ENCODE measurements at places on chromosomes 7 and 10.

- DNase-seq, result no peak
Observed at GRCh38 chr7:5635461-5636445, 145.7 kb downstream of the RNF216 start.

DNA sequence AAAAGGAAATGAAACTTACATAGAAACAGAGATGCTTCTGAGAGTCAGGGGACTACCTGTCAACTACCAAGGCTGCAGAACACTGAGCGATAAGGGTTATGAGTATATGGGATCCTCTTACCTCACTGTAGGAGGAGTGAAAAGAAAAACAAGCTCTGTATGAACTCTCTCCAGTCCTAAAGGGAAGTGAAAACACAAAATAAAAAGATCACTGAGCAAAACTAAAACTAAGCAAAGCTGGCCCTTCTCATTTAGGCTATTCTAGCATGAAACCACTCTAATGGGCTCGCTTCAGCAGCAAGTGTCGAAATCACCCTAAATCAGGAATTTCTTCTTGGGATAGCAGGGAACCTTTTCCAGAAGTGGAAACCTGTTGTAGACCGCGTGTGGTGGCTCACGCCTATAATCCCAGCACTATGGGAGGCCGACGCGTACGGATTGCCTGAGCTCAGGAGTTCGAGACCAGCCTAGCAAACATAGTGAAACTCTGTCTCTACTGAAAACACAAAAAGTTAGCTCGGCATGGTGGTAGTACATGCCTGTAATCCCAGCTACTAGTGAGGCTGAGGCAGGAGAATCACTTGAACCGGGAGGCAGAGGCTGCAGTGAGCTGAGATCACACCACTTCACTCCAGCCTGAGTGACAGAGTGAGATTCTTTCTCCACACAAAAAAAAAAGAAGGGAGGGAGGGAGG is 27.0 kb downstream of the DCLRE1C start:
- no peak for DNase-seq

- DNase-seq, result no peak
Observed at GRCh38 chr10:116748471-116748870, 6.1 kb upstream of the HSPA12A start.

DNA sequence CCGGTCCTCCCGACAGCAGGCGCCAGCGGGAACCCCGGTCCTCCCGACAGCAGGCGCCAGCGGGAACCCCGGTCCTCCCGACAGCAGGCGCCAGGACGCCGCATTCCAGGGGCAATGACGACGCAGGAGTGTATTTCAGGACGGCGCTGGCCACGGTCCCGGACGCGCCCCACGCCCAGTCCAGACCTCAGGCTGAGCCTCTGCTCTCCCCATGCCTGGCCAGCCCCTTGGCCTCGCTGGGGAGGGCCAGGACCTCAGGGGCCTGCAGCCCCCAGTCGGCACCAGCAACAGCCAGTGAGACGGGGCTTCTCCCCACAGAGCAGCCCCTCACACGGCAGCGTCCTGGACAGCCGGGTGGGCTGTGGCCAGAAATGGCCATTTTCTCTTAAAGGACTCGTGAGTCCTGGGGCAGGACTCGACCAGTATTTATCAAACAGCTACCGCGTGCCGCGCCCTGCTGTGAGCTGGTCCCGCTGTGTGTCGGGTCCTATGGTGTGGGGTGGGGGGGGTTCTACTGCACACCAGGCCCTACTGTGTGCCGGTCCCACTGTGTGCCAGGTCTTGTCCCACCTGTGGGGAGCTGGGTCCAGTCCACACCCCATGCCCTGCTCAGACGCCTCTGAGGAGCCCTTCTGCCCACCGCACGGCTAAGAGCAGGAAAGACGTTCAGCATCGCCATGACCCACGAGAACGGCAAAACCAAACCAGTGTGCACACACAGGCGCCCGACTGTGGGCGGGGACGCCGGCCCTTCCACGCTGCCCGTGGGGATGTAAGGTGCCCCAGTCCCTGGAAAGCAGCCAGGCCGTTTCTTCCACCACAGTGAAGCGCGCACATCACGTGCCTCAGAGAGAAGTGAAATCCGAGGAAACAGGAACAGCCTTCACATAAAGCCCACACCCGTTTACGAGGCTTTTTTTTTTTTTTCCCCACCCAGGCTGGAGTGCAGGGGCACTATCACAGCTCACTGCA is 33.3 kb downstream of the GET4 start:
- DNase-seq, result peak; percentile 27

DNA sequence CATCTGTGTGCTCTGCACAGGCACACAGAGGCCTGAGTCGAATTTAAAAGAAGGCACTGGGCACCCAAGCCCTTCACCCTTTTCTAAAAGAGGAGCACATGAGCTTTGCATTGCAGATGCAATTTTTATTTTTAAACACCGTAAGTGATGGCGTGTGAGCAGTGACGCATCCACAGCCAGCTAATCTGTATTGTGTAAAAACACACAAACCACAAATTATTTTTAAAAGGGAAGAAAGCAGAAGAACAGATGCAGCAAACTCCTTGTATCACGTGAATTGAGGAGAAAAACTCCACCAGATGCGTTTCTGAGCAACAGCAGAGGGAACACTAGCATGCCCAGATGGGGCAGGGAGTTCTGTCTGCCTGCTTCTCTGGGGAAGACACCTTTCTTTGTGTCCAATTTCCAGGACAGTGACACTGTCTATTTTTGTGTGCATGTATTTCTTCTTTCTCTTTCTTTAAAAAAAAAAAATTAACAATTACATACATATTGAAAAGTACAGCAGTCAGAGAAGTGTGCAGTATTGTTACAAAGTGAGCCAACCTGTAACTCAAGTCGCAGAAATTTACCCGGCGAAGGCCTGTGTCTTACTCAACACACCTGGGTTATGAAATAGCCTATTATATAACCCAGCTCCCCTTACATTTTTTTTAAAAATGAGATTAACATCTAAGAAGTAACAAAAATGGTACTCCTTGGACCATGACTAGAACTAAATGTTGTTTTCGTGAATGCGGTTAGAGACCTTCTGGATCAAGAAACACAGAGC is 39.2 kb downstream of the EEPD1 start:
- no peak for DNase-seq

GRCh38 chr10:70478191-70479164 is at the start of gene PALD1:
TSS of gene PALD1 (plus strand) at chr10:70478767. CDS start at chr10:70525952, 47,185 bp downstream.
- DNase-seq, result peak; percentile 87

DNA sequence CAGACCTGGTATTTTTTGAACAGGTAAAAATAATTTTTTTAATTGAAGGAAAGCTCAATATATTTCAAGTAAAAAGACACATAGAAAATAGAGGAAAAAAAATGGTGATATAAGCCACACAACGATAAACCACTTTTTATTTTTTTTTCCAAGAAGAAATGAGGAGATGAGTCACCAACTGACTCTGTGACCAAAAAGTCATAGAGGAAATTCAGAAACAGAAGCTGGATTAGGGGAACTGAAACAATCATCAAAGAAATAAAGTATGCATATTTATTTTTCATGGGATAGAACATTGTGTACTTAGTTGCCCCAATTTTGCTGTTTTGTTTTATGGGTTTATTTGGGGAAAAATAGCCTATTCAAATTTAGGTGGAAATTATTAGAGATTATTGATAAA is 176.8 kb upstream of the AGR3 start:
- DNase-seq, result no peak

DNA sequence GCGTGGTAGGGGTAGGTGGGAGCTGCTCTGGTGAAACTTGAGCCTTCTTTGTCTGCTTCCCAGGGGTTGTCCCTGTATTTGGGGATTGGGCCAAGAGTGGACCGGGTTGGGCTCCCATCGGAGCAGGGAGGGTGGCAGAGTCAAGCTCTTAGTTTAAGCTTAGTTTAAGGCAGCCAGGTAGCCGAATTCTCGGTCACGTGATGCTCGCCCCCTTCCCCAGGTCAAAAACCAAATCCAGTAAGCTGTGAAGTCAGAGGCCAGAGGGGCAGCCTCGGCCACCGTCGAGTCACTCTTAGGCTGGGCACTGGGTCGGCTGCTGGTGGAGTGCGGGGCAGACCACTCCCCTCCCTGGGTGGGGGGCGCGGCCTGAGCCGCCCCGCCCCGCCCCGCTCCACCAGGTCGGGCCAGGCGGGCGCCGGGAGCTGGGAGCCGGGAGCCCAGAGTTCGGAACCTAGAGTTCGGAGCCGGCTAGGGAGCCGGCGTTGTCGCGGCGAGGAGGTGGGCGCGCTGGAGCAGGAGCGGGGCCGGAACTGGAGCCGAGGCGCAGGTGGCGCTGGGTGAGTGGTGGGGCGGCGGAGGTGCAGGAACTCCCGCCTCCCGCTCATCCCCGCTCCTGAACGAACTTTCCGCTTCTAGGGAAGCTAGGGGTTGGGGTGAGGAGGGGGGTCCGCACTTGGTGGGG is 2.8 kb upstream of the LZTS2 start:
- DNase-seq, result peak; percentile 65

DNA sequence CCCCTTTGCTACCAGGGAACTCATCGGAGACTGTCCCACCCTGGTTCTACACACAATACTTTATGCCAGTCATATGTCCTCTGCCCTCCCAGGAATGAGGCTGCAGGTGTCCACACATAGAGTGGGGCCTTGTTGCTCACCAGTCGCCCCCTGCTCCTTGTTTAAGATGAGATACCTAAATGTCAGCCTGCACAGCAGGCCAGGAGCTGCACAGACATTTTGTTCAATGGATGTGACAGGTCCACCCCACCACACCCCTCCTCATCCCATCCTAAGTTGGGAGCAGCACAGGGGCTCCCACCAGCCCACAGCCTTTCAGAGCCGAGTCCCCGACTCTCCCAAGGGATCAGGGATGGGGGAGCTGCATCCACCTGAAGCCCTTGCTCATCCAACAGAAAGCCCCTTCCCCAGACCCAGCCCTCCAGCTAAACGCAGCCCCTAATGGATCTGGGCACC is 6.2 kb upstream of the GRID1 start:
- no peak for DNase-seq

GRCh38 chr7:37194943-37195342 is 253.7 kb downstream of the ELMO1 start:
- no peak for DNase-seq

- DNase-seq, result no peak
Observed at GRCh38 chr7:40447345-40447744, 312.5 kb downstream of the SUGCT start.

DNA sequence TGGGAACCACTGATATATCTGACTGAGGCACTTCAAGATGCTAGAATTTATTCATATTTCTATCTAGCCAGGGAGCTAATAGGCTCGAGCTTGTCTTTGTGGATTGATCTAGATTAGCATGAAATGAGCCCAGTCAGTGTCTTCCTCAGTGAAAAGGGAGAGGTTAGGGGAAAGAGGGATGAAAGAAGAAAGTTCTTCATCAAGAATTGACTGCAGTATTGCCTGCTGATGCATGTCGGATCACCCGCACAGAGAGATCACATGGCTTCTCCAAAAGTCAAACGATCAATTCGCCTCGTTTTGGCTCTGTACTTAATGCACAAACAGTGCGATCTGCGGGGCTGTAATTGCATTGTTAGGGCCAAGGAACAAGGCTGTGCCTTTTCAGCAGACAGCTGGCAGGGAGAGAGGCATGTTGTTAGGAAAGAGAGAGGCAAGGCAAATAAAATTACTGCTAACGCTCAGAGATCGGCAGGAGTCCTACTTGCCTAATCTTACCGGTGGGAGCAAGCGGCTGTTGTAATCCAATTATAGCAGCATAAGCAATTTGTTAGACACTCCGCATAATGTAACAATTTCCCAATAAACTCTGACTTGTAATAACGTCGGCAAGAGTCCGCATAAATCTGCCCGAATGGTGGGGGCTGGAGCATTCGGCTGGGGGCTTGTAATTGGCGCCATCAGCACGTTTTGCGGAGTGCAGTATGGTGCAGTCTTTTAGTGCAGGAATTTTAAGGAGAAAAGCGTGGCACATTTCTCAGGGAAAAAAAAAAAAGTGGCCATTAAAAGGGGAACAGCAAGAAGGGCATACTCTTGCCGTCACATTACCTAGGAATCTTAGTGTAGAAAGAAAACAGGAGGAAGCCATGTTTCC is 102.1 kb downstream of the POLL start:
- peak; percentile 67 for DNase-seq

- no peak for DNase-seq
Observed at GRCh38 chr10:90138844-90139243, 437.5 kb downstream of the KIF20B start.

DNA sequence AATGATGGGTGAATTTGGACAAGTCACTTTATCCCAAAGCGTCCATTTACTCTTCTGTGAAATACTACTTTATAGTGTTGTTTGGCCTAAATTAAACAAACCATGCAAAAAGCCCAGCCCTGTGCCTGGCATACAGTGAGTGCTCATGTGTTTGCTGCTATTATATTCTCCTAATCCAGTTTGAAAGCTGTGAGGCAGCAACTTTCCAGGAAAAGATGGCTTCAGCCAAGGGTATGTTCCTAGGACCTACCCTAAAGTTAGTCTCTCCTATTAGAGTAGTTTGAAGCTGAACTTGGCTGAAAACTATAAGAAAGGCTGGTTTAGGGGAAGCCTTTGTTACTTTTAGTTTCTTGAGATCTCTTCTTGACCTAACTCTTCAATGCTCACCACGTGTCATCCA is 19.9 kb downstream of the ACSL5 start:
- no peak for DNase-seq
